ENCODE measurements at places on chromosomes 6 and 20. TPM values are rescaled to one million over a fixed set of nuclear protein-coding genes. Genes with fewer than 3 reads are reported as not detected.

DNA sequence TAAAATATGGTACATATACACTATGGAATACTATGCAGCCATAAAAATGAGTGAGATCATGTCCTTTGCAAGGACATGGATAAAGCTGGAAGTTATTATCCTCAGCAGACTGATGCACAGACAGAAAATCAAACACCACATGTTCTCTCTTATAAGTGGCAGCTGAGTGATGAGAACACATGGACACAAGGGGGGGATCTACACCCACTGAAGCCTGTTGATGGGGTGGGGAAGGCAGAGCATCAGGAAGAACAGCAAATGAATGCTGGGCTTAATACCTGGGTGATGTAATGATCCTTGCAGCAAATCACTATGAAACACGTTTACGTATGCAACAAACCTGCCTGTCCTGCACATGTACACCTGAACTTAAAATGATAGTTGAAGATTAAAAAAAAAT is 71.3 kb downstream of the MANEA start:
- no peak for DNase-seq

- no peak for DNase-seq
Observed at GRCh38 chr20:63756648-63756991, 17.0 kb downstream of the SLC2A4RG start.

- no peak for DNase-seq
Observed at GRCh38 chr6:108596956-108597355, 36.2 kb downstream of the FOXO3 start.

DNA sequence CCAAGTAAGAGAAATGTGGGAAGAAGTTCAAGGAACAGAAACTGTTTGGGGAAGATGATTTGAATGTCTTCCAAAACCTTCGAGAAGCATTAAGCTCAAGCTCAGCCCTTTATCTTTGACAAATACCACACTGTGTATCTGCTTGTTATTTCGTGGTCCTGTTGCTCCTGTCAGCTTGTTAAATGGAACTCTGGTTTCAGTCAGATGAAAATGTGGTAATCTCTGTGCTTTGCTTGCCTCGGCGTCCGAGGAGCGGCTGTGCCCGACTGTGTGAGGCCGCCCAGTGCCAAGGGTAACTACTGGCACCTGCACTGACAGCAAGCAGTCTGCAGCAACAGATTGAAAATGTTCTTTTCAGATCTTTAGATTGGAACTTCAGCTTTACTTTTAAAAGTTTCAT is 577.9 kb upstream of the FLRT3 start:
- DNase-seq: no peak

GRCh38 chr20:55054453-55054852 is 579.1 kb downstream of the DOK5 start:
- no peak for DNase-seq

- DNase-seq: peak; percentile 5
Observed at GRCh38 chr6:25652007-25652515, at the start of gene SCGN. Gene SCGN, plus strand, starts transcription at chr6:25652215. Its CDS starts 189 bp downstream, at chr6:25652404.

DNA sequence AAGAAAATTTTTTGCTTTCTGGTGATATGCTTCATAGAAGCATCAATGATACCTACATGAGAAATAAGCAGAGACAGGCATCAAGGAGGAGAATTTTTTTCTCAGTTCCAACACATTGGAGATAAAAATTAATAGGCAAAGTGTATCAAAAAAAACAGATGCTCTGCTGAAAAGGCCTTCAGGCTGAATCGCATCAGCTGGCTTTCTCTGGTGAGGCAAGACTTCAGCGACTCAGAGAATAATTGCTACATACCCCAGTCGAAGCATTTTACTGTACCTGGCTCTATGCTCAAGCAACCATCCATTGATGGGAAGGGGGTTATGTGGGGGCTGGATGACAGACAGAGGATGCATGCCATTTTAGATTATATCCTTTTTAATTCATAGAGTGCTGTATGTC is 415.1 kb downstream of the TFAP2A start:
- no peak for DNase-seq

DNA sequence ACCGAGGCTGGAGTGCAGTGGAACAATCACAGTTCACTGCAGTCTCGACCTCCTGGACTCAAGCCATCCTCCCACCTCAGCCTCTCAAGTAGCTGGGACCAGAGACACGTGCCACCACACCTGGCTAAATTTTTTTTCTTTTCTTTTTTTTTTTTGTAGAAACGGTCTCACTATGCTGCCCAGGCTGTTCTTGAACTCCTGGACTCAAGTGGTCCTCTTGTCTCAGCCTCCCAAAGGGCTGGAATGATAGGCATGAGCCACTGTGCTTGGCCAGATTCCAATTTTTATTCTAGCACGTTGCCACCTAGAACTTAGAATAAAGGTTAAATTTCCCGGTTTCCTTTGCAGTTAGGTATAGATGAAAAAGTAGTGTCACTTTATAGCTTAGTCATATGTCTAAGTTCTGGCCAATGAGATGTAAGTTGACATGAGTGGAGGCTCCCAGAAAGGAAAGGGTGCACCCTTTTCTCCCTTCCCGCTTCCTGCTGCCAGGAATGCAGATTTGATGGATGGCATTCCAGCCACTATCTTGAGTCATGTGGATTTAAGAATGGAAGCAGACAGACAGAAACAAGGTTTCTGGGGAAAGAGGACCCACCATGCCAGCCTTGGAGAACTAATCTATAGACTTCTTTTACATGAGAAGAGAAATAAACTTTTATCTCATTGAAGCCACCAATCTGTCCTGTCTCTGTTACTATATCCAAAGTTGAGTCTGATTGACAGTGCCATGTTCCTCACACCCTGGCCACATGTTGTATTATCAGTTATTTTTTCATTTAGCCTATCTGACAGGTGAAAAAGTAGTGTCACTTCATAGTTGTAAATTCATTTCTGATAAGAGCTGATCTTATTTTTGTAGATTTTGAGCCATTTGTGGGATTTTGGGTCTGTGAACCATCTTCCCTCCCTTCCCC is 60.6 kb upstream of the NCOA3 start:
- no peak for DNase-seq

DNA sequence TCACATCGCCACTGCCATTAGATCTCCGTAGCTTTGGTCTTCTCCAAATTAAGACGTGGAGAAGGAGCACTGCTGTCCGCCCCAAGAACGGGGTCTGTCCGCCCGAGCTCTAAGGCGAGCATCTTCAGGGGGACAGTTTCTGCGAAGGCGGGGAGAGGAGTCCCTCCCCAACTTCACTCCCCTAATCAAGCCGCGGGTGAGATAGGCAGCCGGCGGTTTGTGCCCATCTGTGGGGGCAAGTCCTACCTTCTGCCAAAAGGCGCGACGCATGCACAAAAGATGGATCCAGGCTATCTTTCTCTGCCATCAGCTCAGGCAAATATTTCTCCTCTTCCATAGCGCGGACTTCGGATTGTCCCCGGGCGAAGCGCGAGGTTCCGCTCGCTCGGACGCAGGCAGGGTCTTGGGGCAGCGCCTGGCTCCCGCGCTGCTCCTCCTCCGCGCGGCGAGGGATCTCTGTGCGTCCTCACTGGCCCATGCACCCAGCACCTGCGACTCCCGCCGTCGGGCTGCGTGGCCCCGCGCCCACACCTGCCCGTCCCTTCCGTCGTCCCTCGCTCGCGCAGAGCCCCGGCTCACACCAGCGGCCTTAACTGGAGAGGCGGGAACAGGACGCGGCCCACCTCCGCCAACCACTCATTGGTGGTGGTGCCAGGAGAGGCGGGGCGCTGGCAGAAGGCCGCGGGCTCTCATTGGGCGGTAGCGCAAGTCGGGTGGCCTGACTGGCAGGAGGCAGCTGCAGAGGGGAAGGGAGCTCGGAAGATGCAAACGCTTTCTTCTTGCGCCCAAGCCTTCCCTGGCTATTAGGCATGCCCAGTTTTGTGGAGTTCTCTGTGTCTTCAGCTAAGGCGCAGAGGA is at the start of gene KHDRBS2:
Gene KHDRBS2, minus strand, starts transcription at position 614 of the 858 bp plus-strand sequence.
- no peak for DNase-seq

DNA sequence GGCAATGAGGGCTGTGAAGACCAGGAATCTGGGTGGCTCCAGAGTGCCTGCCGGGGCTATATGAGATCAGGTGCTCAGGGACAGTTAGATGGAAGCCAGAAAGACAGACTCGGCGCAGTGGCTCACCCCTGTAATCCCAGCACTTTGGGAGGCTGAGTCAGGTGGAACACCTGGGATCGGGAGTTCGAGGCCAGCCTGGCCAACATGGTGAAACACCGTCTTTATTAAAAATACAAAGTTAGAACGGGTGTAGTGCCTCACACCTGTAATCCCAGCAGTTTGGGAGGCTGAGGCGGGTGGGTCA is 43.4 kb downstream of the BCAS4 start:
- no peak for DNase-seq

DNA sequence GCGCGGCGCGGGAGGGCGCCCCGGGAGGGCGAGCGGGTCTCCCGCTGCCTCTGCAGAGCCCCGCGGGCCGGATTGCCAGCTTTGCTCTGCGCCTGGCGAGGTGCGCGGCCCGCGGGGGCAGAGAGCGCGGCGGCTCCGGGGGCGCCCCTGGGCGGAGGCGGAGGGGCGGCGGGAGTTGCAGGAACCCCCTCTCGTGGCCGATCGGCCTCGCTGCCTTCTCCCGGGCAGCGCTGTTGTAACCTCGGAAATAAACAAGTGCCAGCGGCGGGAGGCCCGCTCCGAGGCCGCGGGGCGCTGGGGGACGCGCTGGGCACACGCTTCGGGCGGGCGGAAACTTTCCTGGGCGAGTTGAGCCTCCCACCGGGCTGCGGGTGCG is 1.2 kb downstream of the CDH4 start:
- DNase-seq: no peak

DNA sequence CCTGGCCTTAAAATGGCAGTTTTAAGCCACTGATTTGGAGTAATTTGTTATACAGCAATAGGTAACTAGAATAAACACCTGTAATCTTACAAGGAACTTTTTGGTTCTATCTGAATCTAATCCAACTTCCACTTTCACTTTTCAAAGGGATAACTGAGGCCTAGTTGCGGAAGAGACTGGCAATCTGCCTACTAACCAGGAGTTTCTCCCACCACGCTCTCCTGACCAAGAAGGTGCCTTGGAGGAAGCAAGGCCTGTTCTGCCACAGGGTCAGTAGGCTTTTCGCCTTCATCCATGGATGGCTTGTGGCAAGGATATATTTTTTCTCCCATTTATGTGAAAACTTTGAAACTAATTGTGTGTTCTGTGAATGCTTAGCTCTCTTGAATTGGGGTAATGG is 12.9 kb upstream of the MYBL2 start:
- no peak for DNase-seq

DNA sequence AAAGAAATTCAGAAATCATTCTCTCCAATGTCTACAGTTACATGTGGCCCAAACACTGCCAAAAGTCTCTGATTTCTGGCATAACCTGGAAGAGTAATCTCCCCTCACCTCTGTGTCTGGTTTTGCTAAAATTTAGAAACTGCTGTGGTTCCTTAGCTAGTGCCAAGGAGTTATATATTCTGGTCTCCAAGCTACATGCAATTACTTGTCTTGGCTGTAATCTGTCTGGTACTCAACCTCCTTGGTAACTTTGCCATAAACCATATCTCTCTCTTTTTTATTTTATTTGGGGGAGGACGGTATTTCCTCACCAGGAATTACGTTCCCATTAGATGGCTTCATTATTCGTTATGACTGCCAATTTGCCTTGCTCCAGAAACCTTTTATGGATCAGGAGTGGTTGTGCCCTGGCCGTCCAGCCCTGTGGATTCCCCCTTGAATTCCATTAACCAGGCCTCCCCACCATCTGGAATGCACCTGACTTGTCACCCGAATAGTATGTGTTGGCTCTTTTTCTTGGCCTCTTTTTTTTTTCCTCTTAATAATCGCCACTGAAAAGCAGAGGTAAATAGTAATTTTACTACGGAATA is 400.0 kb downstream of the CD83 start:
- no peak for DNase-seq

GRCh38 chr20:25040438-25040831 is 17.5 kb downstream of the ACSS1 start:
- no peak for DNase-seq

GRCh38 chr6:53717566-53717965 is 52.0 kb upstream of the KLHL31 start:
- DNase-seq: no peak

DNA sequence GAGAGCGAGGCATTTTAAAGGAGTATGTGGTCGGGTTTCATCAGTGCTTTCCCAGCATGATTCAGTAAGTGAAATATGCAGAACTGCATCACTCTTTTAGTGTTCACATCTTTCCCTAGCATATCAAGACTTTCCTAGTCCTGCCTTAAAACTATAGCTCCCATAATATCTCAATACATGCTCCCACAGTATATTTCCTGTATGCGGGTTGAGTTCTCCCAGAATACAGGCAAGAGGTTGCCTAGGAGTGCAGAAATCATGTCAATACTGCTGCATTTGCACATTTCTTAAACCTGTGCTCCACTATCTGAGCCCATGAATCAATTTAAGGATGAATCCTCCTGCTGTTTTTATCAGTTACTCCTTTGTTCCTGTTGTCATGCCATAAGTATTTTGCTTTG is 386.6 kb upstream of the SLC35B3 start:
- DNase-seq: no peak

- no peak for DNase-seq
Observed at GRCh38 chr20:58237318-58238132, 9.1 kb upstream of the ANKRD60 start.

DNA sequence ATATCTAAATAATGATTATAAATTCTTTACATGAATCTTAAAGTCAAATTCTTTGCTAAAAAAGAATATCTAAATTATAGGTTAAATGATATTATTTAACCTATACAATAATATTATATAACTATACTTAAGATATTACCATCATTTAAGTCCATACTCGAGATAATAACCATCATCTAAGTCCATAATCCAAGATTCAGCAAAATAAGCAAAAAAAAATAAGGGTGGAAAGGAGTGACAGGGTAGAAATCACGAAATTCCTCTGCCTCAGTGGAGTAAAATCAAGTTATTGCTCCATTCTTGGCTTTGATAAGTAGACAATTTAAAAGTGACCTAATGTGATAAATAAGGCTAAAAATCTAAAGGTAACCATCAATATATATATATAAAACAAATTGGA is 9.7 kb downstream of the IL17A start:
- no peak for DNase-seq

DNA sequence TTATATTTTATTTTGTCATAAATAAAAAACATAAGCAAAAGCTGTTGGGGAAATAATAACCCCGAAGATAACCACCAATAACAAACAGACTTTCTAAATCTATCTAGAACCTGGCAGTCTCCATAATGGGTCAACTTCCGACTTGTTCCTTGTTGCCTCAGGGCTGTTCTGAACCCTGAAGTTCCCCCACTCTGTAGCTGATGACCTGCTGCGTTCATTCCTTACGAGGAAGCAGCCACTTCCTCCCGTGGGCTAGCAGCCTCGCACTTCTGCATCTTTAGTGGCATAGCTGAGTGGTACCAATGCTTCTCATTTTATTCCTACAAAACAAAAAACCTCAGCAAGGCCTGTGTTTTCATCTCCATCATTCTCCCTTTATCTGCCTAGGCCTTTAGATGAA is 103.0 kb downstream of the PLEKHG1 start:
- no peak for DNase-seq

CYB5R4 gene
- 9.3 TPM for total RNA-seq

GSTA3 gene
- not detected for total RNA-seq

PRSS16 gene
- 0.05 TPM for total RNA-seq

MROH8 gene
- total RNA-seq: 3.5 TPM

FABP7 gene
- total RNA-seq: not detected

SPAG4 gene
- 9.4 TPM for total RNA-seq

PCSK2 gene
- not detected for total RNA-seq

LRRN4 gene
- 19.4 TPM for total RNA-seq

TUBB2B gene
- total RNA-seq: 29.7 TPM
